ENCODE measurements at places on chromosomes 2 and 18. TPM values are rescaled to one million over a fixed set of nuclear protein-coding genes. Genes with fewer than 3 reads are reported as not detected.

DNA sequence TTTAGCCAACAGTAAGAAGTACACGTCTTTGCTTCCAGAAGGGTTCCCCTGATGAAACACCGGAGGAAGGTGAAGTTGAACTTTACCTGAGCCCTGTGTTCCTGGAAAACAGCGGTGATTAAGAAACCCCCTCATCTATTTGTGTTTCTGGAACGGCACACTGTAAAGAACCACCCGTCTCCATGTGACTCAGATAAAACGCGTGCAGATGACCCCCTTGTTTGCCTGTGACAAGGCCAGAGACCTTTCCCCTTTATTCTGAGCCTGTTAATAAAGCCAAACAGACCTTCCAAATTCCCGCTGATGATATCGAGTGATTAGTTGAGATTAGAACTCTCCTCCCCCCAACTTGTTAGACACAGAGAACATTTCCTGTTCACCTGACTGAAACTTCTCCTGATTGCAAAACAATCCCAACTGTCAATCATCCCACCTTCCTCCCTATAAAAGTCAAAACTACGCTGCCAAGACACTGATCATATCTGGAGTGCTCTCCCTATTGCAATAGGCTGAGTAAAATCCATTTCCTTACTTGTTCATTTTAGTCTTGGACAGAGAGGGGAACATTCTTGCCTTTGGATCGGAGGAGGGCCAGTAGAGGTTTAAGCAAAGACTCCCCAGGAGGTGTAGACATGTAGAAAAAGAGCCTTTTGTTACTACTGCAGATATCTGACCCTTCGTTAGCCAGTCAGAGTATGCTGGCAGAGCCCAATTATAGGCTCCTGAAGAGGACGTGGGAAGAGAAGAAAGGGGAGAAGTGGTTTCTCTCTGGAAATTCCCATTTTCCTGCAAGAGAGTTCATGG is 914 bp upstream of the IWS1 start:
- no peak for DNase-seq

GRCh38 chr2:50753234-50753633 is 278.7 kb downstream of the NRXN1 start:
- no peak for DNase-seq

DNA sequence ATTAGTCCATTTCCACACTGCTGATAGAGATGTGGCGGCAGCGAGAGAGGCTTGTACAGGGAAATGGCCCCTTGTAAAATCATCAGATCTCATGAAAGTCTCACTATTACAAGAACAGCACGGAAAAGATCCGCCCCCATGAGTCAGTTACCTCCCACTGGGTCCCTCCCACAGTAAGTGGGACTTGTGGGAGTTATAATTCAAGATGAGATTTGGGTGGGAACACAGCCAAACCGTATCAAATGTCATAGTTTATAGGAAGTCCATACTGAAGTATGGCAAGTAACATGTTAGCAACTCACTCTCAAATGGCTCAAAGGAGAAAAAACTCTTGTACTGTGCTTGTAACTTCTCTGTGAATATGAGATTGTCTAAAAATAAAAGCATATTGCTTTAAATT is 56.1 kb downstream of the FARP2 start:
- DNase-seq: peak; percentile 50

DNA sequence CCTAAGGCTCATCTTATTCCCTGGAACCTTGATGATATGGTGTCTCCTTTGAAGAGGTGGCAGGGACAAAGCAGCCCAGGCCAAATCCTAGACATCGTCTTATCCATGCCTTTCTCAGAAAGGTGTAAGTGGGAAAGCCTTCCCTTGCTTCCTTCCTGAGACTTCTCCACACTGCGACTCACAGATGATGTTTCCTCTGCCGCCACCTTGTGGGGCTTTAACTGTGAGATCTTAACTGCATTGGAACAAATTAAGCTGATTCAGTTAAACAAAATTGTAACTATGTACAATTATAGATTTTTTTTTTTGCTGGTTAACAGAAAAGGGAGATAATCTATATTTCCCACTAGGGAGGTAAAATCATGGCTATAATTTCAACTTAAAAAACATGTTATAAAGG is 10.0 kb upstream of the GCA start:
- peak; percentile 12 for DNase-seq

DNA sequence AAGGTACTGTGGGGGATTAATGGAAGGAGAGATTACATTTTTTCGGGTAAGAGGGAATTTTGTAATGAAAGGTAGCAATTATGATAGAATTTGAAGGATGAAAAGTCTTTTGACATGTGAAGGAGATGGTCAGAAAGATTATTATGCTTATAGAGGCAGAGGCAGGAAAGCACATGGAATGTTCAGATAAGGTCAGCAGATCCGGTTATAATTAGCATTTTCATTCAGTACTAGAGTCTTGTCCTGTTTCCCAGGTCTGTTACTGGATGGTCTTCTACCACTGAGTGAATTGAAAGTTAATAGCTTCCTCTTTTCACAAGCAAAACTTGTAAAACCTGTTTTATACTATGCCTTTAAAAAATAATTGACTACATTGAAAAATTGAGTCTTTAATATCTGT is 116.9 kb downstream of the PHLPP1 start:
- DNase-seq: no peak

- no peak for DNase-seq
These were observed 476.1 kb downstream of the DLGAP1 start for GRCh38 chr18:3979024-3979423.

- DNase-seq: no peak
These were observed 71.7 kb upstream of the SKOR2 start for GRCh38 chr18:47323158-47323557.

DNA sequence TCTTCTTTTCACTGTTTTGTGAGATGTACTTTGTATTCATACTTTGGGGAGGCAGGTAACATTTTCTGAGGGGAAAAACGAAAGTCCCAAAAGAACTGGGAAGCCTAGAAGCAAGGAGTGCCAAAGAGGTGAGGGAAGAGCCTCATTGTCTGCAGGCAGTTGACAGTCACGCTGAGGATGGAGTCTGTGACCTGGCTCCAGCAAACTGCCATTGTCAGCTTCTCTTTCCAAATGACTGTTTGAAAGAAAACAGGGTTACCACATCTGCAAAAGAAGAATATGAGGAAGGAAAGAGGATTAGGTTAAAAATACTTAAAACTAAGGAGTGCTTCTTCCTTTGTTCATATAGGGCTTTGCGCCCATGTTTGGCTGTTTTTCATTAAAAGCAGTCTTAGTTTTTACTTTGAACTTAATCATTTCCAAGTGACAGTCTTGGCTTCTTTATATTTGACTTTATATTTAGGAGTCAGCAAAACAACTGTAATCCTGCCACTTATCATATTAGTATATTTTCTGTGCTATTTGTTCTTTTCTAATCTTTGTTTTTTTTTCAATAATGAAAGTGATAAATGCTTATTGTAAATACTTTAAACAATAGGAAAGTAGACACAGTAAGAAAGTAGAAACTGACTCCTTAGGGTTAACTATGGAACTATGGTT is 35.0 kb downstream of the CERS6 start:
- DNase-seq: no peak

DNA sequence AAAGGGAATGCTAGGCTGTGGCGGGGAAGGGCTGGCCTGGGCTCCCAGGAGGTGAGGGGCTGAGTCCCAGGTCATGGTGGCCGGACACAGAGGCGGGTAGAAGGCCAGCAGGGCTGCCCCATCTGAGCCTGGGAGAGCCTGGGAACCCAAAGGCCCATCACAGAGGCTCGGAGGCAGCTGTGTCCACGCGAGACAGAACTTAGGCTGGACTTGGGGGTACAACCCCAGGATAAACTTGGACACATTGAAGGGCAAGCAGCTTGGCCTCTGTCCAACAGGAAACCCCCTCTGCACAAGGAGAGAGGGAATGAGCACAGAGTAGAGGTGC is 95.9 kb downstream of the ZFP36L2 start:
- no peak for DNase-seq

GRCh38 chr2:10076988-10077527 is 3.2 kb downstream of the CYS1 start:
- DNase-seq: no peak

- no peak for DNase-seq
These were observed 3.1 kb downstream of the SP3 start for GRCh38 chr2:173962031-173962430.

- no peak for DNase-seq
These were observed 327.7 kb downstream of the TMX3 start for GRCh38 chr18:68387246-68387645.

DNA sequence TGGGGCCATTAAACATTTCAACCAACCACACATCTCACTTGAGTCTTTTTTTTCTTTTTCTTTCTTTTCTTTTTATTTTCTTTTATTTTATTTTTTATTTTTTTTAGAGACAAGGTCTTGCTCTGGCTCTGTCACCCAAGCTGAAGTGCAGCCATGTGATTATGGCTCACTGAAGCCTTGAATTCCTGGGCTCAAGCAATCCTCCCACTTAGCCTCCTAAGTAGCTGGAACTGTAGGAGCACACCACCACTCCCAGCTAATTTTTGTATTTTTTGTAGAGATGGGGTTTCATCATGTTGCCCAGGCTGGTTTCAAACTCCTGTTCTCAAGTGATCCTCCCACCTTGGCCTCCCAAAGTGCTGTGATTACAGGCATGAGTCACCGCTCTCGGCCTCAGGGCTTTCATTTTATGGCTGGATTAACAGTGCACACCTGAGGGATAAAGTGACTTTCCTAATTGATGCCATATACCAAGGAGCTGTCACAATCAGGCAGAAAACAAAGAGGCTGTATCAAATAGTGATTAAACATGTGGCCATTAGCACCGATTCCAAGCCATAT is 21.5 kb downstream of the KIAA2012 start:
- no peak for DNase-seq

DNA sequence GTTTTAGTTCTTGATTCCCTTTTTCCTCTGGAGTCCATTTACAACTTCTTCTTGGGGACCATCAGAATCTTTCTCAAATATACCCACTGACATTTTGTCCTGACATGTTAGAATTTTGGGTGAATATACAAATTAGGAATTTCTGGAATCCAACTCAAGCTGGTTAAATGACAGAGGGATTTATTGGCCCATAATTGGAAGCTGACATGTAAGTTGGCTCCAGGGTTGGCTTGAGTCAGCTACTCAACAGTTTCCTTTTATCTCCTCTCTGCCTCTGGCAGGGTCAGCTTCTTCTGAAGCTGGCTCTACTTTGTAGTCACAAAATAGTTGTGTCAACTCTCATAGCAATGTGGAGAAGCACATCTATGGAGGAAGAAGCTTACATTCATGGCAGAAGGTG is 36.6 kb upstream of the PPP1R1C start:
- DNase-seq: no peak

- DNase-seq: no peak
These were observed 90.4 kb downstream of the TMEM247 start for GRCh38 chr2:46569766-46570165.

GRCh38 chr2:128327180-128327964 is 8.7 kb upstream of the HS6ST1 start:
- DNase-seq: no peak

GRCh38 chr2:74690571-74690970 is 36.5 kb downstream of the SEMA4F start:
- peak; percentile 36 for DNase-seq

DNA sequence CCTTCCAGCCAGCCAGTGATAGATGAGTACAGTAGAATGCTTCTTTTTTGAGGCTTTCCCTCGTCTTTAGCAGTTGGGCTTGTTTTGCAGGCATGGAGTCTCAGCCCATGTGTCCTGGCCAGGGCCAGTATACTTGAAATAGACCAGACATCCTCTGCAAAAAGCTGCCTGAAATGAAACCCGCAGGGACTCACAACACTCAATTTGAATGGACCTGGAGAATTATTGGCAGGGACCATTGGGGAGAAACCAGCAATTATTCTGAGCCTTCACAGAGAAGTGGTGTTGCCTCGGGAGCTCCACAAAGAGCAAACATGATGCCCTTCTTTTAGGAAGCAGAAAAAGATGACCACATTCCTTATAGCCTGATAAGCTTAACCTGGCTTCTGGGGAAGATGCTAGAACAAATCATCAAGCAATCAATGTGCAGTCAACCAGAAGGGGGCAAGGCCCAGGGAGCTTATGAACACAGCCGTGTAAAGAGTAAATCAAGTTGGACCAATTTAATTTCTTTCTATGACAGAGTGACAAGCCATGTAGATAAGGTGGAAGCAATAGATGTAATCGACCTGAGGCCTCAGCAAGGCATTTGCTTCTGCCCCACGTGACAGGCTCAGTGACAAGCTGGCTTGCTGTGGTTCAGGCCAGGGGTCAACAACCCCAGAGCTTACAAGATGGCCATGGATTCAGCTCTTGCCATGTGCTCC is 42.1 kb downstream of the BOD1L2 start:
- no peak for DNase-seq

DNA sequence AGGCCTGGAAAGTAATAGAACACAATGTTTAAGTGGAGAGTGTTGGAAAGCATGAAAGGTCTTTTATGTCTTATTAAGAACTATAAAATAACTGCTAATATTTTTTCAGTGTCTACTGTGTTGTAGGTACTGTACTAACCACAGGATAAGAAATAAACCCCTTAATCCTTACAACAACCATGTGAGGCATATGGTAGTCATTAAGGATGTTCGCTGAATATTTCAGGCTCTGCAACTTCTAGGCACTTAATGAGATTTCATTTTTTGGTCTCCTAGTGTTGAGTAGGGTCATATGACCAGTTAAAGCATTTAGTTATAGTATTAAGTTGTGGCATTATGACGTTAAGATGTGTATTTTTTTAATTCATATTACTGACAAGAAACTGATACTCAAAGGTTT is 346.6 kb upstream of the KCNH7 start:
- no peak for DNase-seq

DNA sequence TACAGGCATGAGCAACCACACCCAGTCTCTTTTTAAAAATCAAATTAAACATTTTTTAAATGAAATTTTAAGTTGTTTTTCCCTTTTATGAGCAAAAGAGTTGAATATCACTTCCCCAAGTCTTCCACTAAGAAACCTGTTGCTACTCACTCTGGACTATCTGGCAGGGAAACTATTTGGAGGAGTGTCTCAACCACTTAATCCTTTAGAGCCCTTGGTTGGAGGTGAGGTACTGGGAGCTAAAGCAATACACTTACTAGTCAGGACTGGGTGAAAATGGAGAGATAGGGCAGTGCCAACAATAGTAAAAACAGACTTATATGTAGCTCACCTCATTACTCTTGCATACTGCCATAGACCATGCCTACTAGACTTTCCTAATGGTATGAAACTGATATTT is 135.5 kb downstream of the RND3 start:
- DNase-seq: no peak

The CRYBA2 gene
- polyA plus RNA-seq: not detected

The FKBP7 gene
- polyA plus RNA-seq: 58.0 TPM

The ERMN gene
- polyA plus RNA-seq: 0.93 TPM

The GCKR gene
- polyA plus RNA-seq: 0.10 TPM

The RAX gene
- polyA plus RNA-seq: not detected

The C1QL2 gene
- not detected for polyA plus RNA-seq

The DYSF gene
- 15.4 TPM for polyA plus RNA-seq

The POU3F3 gene
- 83.8 TPM for polyA plus RNA-seq

The MC4R gene
- 0.35 TPM for polyA plus RNA-seq

The LIMS1 gene
- polyA plus RNA-seq: 57.1 TPM

The INHBB gene
- polyA plus RNA-seq: not detected

The DDX18 gene
- polyA plus RNA-seq: 90.0 TPM

The NETO1 gene
- polyA plus RNA-seq: 2.4 TPM

The PRSS56 gene
- polyA plus RNA-seq: not detected

The APLF gene
- polyA plus RNA-seq: 4.8 TPM

The GMCL1 gene
- 41.3 TPM for polyA plus RNA-seq
